Stimulated activated CD8-positive, alpha-beta memory T cell treated with anti-CD3 and anti-CD28 coated beads, Interleukin-2, amount 100 ng/mL, for 1 hour (primary cell): ENCODE measurements at places on chromosomes 3 and 15.

GRCh38 chr3:41329881-41330280, 130.6 kb downstream of the CTNNB1 start:
- no peak for DNase-seq

DNA sequence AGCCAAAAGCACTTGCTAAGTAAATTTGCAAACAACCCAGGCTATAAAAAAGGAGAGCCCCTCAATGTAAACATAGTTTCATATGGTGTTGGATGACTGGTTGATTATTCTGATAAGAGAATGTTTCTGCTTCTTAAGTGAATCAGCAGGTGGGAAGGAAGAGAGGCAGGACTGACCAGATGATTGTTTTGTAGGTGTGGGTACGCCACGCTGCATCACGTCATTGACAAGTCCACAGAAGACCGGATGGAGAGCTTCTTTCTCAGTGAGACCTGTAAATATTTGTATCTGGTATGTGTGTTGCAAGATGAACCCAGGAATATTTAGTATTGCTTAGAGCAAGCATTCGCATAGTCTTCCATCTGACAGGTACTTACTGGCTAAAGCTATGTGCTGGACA, 23.4 kb downstream of the EDEM1 start:
- DNase-seq = no peak

DNA sequence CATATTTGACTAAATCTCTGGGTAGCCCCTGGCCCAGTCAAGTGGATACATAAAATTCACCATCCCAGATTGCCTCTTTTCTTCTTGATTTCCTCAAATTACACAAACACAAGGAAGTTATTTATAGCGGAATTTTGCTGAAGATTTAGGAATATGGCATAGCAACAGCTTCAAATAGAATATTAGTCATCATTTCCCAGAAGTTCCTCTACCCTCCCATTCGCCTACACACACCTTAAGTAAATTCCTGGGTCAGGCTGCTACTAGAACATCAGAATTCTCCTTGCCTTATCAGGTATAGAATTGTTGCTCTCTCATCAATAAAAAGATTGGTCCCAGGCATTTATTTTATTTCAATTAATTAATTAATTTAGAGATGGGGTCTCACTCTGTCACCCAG, 31.6 kb downstream of the MESD start:
- DNase-seq = no peak

DNA sequence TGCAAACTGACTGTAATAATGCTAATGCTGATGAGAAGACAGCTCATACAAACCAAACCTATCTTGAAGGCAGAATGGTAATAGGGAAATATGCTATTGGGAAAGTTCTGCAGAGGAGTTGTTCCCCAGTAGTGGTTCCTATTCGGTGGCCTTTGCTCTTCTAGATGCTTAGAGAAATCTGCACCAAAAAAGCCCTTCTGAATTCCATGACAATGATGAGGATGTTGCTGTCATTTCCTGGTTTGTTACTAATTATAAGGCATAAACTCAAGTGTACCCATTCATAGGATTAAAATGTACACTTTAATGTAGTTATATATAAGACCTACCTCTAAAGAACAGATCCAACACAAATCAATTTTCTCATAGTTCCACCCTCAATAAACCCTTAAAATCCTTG, 30.1 kb downstream of the TOMM70 start:
- no peak for DNase-seq

DNA sequence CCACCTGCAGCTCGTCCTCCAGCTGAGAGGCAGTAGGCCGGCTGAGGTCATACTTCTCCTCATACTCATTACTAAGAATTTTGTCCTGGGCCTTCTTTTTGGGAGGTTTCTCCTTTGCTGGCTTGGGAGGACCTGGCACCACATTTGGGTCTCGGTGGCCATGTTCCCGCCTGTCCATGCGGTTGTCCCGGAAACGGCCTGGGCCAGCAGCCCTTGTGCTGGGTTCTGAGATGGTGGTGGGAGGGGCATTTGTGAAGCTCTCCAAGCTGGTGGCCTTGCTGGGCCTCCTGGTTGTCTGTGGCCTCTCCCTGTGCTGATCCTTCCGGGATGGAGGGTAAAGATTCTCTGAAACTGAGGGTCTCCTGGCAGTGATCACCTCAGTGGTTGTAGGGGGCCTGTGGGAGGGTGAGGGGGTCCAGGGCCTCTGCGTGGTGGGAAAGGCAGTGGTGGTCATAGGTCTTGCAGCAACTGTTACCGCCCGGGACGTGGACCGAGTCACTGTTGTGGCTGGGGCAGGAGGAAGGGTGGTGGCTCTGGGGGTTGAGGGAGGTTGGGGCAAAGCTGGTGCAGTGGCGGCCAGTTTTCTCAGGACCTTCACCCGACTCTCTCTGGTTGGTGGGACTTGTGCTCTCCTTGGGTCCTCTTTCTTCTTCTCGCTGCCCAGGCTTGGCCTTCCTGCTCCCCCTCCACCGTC, 2.5 kb downstream of the CCDC80 start:
- DNase-seq = no peak

- no peak for DNase-seq
Measured at GRCh38 chr3:197700095-197700494, 36.6 kb downstream of the RUBCN start.

GRCh38 chr3:32553459-32553858, 17.2 kb downstream of the DYNC1LI1 start:
- DNase-seq = no peak

DNA sequence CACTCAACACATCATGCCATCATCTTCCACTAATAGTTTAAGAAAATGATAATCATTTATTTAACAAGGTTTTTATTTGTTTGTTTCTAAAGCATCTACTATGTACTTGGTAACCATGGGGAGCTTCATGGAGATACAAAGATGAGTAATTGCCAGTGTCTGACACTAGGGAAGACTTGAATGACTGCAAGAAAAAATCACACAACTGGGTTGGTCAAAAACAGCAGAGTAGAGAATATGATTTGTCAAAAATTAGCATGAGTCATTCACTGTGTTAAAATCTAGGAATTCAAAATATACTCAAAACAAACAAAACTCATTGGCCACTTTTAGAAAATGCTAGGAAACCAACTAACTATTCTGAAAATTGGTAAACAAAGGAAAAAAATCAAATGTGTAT, 6.3 kb downstream of the BNC1 start:
- no peak for DNase-seq

DNA sequence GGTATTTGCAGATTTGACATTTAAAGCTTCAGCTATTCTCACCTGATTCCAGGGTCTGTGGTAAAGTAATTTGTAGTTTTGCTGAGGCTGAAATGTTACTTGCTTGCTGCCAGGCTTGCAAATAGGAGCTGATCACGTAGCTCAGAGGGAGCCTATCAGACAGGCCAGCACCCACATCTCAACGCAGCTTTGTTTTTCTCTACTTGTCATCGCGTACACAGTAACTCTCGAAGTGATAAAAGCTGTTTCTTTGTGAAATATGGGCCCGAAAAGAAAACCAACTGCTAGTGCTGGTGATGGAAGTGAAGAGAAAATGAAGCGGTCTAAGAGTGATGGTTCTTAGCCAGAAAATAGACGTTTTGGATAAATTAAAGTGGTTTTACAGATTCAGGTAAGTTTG, 23.4 kb downstream of the RAB5A start:
- DNase-seq = no peak

GRCh38 chr3:56884387-56884786, 82.6 kb upstream of the ARHGEF3 start:
- DNase-seq = no peak

DNA sequence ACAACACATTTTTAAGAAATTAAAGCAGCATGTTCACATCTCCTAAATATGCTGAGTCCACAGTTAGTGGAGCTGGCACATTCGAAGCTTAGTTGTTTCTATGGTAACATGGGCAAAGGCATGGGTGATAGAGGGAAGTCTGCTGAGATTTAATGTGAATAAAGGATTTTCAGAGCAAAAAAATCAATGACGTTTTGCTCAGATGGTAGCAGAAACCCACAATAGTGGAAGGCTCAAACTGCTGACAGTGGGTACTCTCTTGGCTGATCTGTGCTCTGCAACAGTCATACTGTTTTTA, 795.1 kb upstream of the ARPP21 start:
- no peak for DNase-seq

GRCh38 chr3:127222664-127223063, 29.7 kb downstream of the PRR23E start:
- no peak for DNase-seq

DNA sequence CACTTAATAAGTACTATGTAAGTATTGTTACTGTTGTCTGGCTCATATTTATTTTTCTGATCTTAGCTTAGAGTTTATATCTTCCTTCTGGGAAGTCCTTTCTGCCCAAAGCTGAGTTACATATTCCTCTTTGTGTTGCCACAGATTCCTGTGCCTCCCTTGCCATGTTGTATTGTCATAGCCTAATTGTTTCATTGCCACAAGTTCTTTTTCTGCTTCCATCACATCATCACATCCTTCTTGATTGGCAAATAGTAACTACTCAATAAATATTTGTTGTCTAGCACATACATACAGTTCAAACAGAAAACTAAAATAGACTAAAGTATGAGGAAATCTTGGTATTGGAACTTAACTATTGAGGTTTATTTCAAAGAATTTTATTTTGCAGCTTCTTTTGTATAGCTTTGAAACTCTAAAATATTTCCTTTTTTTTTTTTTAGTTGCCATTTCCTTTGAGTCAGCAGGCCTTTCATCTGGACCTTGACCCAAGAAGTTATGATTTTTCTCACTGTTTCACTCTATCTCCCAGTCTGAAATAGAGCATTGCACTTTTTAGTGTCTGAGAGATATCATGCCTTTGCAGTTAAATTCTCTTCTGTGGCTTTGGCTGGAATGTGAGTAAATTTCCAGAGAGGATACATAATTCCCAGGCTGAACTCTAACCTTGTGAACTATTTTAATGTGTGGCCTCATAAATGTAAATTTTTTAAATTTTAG, 98.2 kb downstream of the ZNF609 start:
- DNase-seq = no peak

GRCh38 chr3:159711560-159712333, 276.9 kb upstream of the IL12A start:
- DNase-seq = no peak

GRCh38 chr15:43251871-43252250, 14.9 kb downstream of the TGM5 start:
- DNase-seq = no peak

DNA sequence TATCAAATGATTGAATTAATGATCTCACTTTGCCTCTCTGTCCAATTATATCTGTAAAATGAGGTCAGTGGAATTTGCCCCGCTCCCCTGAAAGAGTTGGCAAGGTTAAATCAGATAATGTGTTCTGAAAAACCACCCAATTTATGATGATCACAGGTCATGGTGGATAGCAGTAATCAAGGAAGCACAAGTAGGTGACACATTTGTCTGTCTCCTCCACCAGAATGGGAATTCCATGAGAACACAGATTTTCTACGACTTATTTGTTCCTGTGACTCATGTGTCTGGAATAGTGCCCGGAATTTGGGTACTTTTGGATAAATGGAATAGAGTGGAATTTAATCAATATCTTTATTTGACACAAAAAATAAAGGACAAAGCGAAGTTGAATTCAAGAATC, 220.9 kb upstream of the SUCLG2 start:
- no peak for DNase-seq

GRCh38 chr3:81776643-81777042, 15.2 kb upstream of the GBE1 start:
- DNase-seq = no peak

GRCh38 chr3:139970526-139970925, 35.5 kb downstream of the CLSTN2 start:
- no peak for DNase-seq

DNA sequence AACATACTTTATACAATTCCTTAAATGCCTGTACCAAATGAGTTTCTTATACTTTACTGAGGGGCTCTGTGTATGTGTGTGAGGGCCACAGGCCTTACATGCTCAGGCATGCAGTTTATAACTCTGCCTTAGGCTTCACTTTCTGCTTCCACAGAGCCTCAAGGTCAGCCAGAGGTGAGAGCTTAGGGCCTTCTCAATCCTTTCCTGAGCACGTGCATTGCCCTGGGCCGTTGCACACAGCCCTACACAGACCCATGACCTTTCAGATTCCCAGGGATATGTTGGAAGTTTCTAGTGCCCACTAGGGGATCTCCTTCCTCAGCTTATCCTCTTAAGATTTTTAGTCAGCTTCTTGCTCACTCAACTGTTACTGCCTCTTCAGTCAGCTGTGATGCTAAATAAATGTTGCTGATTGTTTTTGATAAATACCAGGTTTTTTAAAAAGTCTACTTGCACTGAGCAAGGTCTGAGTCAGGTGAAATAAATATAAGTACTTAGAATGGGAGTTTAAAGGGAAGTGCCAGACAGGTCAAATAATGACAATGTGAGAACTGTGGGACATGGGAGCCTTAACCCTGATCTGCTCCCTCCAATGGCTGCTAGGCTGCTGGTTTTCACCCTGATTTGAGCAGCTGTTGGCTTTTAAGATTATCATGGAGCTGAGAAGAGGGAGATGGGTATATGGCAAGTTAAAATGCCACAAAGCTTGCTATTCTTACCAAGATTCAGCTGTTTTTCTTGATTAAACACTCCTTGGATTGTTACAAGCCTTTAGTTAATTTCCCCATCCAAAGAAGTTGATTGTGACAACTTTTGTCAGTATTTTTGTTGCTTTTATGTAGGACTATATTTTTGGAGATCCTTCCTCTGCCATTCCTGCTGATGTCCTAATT, 169.5 kb downstream of the PLD1 start:
- DNase-seq = no peak

DNA sequence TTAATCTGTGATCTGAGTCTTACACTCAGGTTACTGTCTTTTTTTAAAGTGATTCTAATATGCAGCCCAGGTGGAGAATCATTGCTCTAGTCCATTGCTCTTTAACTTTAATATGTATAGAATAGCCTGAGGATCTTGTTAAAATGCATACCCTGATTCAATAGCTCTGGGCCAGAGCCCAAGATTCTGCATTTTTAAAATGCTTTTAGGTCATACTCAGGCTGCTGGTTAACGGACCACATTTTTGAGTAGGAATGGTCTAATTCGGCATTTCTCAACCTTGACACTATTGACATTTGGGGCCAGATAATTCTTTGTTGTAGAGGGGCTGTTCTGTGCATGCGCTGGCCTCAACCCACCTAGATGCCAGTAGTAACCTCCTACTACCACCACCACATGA, 20.9 kb upstream of the FSTL1 start:
- DNase-seq = no peak

DNA sequence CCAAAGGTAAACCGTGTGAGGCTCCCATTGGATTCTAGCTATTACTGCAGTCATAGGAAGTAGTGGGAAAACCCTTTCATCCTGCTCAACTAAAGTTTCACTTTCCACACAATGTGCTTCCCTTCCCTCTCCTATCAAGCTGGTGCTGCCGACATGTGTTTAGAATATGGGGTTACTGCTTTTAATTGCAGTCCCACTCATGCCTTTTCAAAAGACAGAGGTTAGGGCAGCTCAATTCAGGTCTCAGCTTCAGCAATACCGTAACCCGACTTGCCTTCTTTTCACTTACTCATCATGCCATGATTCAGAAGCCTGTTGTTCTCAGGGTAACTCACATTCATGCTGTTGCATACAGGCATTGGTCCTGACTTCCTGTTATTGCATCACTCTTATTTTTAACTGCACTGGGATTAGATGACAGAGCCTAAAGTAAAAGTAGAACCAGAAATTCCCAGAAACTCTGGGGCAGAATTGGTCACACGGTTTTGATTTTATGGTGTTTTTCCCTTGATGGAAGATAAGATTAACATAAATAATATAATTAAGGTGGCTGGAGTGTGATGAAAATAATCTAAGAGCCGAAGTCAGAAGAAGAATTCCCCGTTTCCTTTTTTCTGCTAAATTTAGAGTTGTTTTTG, 45.7 kb downstream of the C2CD4B start:
- DNase-seq = no peak

- DNase-seq = no peak
Measured at GRCh38 chr15:91871837-91872236, 18.3 kb downstream of the SLCO3A1 start.

- DNase-seq = no peak
Measured at GRCh38 chr3:49244581-49245205, 32.3 kb downstream of the C3orf62 start.
